Liver (tissue), 10 donors: ENCODE measurements at places on chromosomes 1 and 21.

- no peak for DNase-seq
- H3K27ac ChIP-seq: no peak overlapping the region
- peaks cover 10% of the 10 kb centered on the region for H3K36me3 ChIP-seq
- H3K4me3 ChIP-seq: no peak overlapping the region
- no peaks in the 10 kb centered on the region for H3K27me3 ChIP-seq
Measured at GRCh38 chr1:205298191-205298994, 23.2 kb downstream of the NUAK2 start.

DNA sequence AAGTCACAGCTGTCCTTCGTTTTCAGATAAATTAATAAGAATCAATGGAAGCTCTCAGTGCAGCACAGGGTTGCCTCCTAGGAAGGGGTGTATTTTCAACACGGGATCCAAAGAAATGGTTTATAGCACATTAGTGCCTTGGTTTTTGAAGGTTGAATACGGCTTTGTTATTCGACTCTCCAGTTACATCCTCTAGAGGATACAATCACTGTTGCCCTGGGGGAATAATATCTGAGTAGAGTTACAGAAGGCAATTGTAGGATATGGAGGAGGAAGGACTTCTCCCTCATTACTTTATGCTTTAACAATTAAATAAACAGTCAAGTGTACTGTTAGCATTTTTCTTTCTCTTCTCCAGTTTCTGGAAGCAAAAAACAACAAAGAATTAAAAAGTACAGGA, 14.3 kb upstream of the ZNF326 start:
- peaks cover 2% of the 10 kb centered on the region for H3K4me1 ChIP-seq
- H3K27ac ChIP-seq: no peak overlapping the region
- no peaks in the 10 kb centered on the region for H3K27me3 ChIP-seq
- H3K4me3 ChIP-seq: no peak overlapping the region
- DNase-seq: no peak

DNA sequence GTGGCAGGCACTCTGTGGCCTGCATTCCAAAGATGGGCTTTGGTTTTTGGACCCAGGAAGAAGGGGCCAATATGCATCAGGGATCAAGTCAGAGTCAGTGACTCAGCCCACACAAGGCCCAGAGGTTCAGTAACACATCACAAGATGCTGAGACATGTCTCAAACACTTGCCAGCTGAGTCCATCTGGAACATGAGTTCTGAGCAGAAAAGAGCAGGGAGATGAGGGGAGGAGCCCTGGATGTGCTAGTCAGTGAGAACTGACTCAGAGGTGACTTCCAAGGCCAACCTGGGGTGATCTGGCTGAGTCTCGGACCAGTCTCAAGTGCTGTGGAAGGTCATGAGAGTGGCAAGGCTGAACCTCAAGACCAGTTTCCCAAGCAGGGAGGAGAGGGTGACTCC, 150.1 kb downstream of the CDC7 start:
- H3K27me3 ChIP-seq: no peaks in the 10 kb centered on the region
- peak overlapping the region; percentile 53 for H3K27ac ChIP-seq
- H3K4me1 ChIP-seq: no peaks in the 10 kb centered on the region
- H3K36me3 ChIP-seq: no peaks in the 10 kb centered on the region

GRCh38 chr1:94727846-94728715, 92.1 kb upstream of the SLC44A3 start:
- no peak for DNase-seq
- no peak overlapping the region for H3K27ac ChIP-seq
- H3K4me3 ChIP-seq: no peak overlapping the region
- H3K4me1 ChIP-seq: no peaks in the 10 kb centered on the region
- H3K36me3 ChIP-seq: no peaks in the 10 kb centered on the region
- no peaks in the 10 kb centered on the region for H3K27me3 ChIP-seq

DNA sequence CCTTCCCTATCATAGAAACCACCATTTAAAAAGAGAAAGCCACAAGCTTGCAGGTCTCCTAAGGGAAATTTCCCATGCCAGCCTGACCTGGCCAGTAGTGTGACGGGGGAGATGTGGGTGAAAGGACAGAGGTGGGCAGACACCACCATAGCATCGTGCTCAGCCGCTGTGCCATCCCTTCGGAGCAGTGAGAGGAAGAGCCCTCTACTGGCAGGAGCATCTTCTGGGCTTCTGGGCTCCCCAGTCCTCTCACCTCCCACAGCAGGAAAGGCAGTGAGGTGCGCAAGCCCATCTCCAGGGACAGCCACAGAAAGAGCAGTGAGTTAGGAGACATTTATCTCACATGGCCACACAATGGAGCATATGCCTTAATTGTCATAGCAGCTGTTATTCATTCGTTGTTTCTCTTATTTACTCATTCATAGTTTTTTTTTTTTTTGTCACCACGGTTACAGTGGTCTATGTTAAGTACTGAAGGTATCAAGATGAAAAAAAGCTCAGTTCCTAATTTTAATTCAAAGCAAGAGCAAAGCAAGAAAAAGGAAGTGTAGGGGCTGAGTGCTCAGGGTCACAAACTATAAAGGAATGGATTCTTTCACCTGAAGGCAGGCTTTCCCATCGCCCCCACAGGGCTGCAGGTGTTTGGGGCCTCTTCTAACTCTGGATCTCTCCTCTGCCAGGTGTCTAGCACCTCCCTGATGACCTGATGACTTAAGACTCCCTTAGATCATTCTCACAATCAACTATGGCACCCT, 48.8 kb upstream of the CAMK1G start:
- DNase-seq: no peak
- no peak overlapping the region for H3K4me3 ChIP-seq
- no peaks in the 10 kb centered on the region for H3K27me3 ChIP-seq
- no peak overlapping the region for H3K27ac ChIP-seq

DNA sequence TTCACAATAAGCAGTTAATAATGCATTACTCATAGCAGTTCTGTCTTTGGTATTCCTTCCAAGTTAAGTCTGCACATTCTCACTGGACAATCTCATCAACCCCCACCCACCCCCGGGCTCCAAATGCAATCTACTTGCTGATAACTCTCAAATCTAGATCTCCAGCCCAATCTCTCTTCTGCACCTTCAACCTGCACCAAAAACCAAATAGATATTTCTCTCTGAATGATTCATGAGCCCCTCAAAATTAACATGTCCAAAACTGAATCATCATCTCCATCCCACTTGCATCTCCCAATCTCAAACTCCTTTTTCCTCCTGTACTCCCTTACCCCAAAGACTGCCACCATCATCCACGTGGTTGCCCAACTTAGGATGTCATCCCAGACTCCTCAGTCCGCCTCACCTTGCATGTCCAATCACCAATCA, 2.7 kb downstream of the DOCK7 start:
- no peak overlapping the region for H3K27ac ChIP-seq
- H3K4me3 ChIP-seq: no peak overlapping the region
- no peaks in the 10 kb centered on the region for H3K27me3 ChIP-seq
- no peaks in the 10 kb centered on the region for H3K36me3 ChIP-seq
- H3K4me1 ChIP-seq: peaks cover 5% of the 10 kb centered on the region

DNA sequence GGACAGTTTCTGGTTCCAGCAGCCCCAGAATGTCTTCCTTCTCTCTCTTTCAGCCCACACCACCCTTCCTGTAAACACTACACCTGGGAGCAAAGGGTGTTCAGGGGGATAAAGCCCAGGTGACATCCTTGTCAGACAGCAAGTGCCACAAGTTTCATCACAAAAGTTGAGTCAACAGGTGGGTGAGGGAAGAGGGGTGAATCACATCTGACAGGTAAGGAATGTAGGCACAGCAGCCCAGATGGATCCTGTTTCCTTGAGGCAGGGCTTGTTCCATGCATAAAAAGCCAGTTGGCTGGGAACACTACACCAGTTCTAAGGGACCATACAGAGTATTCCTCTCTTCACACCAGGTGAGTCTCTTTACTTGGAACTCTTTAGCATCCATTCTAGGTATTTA, at the start of gene SPRR1B:
Gene SPRR1B, plus strand, starts transcription at position 309 of the 400 bp plus-strand sequence. CDS start 1,143 bp downstream, outside the sequence.
- peaks cover 5% of the 10 kb centered on the region for H3K27me3 ChIP-seq
- no peak within 1 kb of the TSS for H3K27ac ChIP-seq
- H3K4me3 ChIP-seq: no peak within 1 kb of the TSS

DNA sequence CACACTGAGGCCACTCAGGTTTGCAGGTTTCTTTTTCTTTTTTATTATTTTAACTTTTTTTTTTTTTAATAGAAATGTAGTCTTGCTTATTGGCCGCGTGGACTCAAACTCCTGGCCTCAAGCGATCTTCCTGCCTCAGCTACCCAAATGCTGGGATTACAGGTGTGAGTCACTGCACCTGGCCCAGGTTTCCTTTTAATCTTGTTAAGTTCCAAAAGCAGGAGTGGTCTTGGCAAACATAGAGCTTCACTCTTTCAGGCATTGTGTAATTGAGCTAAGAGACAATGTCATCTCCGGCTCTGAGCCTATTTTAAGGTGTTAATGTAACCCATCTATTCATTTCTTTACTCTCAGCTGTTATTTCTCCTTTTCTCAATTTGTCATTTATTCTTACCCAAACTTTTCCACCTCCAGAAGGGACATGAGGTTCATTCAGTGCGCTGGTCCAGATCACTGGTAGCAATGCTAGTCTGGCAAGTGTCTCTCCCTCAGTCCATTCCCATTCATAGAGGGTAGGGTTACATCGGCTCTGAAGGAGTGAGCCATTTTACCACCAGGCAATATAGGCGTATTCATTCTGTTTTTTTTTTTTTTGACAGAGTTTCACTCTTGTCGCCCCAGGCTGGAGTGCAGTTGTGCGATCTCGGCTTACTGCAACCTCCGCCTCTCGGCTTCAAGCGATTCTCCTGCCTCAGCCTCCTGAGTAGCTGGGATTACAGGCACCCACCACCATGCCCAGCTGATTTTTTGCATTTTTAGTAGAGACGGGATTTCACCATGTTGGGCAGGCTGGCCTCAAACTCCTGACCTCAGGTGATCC, 11.3 kb upstream of the MFSD2A start:
- H3K36me3 ChIP-seq: no peaks in the 10 kb centered on the region
- DNase-seq: no peak
- no peaks in the 10 kb centered on the region for H3K27me3 ChIP-seq
- no peaks in the 10 kb centered on the region for H3K4me1 ChIP-seq
- H3K27ac ChIP-seq: no peak overlapping the region
- no peak overlapping the region for H3K4me3 ChIP-seq

DNA sequence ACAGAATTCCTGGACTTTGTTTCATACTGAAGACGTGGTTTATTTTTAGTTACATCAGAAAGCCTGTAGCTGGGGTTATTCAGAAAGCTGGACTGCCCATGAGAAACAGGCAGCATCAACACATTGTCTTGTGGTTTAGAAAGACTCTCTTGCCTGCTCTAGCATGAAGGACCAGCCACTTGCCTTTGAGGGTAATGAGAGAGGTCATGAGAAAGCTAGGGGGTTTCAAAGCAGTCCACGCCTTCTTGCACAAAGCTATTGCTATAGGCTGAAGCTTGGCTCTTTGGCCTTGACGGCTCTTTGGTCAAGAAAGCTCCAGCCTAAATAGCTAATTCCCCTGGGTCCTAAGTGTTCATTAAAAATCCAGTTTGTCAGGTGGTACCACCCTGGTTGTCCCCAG, 208.1 kb downstream of the PRDM2 start:
- no peak overlapping the region for H3K4me3 ChIP-seq
- no peak overlapping the region for H3K27ac ChIP-seq
- H3K27me3 ChIP-seq: no peaks in the 10 kb centered on the region
- no peaks in the 10 kb centered on the region for H3K36me3 ChIP-seq
- DNase-seq: no peak

GRCh38 chr1:29896300-29896699, 660.0 kb downstream of the PTPRU start:
- H3K4me3 ChIP-seq: no peak overlapping the region
- H3K36me3 ChIP-seq: no peaks in the 10 kb centered on the region
- DNase-seq: no peak

DNA sequence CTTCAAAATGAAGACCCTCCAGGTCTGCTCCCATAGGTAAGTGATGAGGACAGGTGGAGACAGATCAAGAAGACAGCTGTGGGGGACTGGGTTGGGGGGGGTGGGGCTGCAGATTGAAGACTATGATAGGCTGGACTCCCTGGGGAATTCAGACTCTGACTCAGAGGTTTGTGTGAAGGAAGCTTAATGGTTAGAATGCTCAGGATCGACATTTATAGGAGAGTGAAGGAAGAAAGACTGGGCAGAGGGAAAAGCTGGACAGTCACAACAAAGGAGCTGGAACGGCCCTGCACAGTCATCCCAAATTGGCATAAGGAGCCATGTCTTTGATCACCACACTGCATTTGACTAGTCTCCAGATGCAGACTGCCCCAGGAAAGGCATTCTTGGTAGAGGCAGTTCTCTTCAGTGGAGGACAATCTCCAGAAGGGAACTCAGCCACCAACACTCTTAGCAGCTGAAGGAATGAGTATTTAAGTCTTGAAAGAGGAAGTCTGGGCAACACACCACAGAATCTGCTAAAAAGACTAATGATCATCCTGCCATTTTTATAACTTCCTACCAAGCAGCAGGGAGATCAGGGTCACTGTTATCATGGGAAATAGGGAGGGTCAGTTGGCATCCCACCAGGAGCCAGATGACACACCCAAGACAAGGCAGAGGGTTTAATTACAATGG, 120.0 kb upstream of the ZC3H11B start:
- no peak for DNase-seq
- no peaks in the 10 kb centered on the region for H3K4me1 ChIP-seq
- H3K36me3 ChIP-seq: no peaks in the 10 kb centered on the region
- H3K27ac ChIP-seq: no peak overlapping the region
- H3K4me3 ChIP-seq: no peak overlapping the region

DNA sequence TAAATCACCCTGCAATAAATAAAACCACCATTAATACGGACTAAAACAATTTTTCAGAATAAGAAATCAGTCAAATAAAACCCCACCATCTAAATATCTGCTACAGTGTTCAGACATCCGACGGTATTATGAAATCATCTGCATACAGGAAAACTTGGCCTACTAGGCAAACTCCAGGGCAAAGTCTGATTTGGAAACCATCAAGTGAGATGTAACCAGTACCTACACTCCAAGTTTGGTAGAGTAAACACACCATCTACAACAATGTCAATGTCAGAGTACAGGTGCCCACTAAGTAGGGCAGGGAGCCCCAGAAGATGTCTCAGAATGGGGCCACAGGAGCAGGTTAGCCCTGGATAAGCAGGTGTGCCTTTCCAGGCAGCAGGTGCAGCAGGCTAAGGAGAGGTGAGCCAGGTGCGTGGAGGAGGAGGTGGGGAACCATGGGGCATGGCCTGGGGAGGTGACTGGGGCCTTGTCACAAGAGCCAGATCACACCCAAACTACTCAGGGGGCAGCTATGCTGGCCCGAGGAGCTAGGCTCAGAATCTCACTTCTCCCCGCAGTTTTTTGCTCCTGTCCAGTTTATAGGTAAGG, 59.6 kb downstream of the CAPZB start:
- H3K36me3 ChIP-seq: no peaks in the 10 kb centered on the region
- no peak overlapping the region for H3K4me3 ChIP-seq
- peaks cover 47% of the 10 kb centered on the region for H3K4me1 ChIP-seq

- H3K4me1 ChIP-seq: peaks cover 8% of the 10 kb centered on the region
- DNase-seq: no peak
- no peaks in the 10 kb centered on the region for H3K36me3 ChIP-seq
- no peaks in the 10 kb centered on the region for H3K27me3 ChIP-seq
Measured at GRCh38 chr1:205009670-205010069, 33.3 kb upstream of the CNTN2 start.

DNA sequence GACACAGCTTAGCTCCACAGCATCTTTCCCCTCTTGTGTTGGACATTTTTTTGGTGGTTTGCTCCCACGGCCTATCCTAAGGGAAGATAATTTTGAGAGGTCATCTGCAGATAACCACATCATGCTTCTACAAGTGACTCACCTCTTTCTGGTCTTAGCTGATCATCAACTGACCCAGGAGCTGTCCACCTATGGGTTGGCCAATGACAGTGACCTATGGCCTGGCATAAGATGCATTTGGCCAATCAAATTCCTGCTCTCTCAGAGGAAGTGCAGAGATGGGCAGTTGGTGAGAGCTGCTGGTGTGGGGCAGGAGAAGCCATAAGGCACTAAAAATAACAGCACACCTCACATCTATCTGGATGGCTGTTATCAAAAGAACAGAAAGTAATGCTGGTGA, 100.0 kb upstream of the CLDN14 start:
- no peaks in the 10 kb centered on the region for H3K27me3 ChIP-seq
- no peak overlapping the region for H3K27ac ChIP-seq
- no peaks in the 10 kb centered on the region for H3K36me3 ChIP-seq
- no peak for DNase-seq
